ENCODE measurements at places on chromosomes 16 and 17.
A peak's percentile ranks its signal among the peaks of the same experiment; 100 is the strongest.

- no peak for DNase-seq
Observed at GRCh38 chr16:63981639-63982038, 1140.2 kb downstream of the CDH11 start.

DNA sequence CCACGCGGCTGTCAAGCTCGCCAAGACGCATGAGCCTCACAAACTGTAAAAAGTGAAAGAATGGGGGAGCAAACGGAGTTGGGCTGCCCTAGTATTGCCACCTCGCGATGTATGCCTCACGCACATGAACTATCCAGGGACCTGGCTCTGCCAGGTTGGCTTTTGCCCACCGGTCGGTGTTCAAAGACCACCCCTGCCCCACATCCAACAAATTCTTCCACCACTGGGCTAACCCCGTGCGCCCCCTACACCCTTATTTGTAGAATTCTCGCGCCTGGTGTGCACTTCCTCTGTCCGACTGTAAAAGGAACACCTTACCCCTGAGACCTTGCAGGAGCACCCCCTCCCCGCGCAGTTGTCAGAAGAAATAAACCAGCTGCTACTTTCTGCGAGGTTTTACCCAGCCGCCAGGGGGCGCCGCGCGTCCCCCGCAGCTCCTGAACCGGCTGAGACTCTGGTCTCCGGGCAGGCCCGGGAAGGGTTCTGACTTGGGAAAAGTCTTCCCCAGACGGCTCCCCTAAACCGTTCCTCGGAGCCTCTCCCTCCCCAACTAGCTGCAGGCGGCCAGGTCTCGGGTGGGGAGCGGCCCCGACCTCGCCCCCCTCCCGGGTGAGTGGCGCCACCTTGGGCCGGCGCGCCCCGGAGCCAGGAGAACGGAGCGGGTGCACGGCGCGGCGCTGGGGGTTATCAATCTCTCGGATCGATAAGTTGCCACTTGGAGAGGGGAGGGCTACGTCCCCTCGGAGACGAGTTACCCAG is 1.7 kb upstream of the ZNF423 start:
- DNase-seq = peak; percentile 61

DNA sequence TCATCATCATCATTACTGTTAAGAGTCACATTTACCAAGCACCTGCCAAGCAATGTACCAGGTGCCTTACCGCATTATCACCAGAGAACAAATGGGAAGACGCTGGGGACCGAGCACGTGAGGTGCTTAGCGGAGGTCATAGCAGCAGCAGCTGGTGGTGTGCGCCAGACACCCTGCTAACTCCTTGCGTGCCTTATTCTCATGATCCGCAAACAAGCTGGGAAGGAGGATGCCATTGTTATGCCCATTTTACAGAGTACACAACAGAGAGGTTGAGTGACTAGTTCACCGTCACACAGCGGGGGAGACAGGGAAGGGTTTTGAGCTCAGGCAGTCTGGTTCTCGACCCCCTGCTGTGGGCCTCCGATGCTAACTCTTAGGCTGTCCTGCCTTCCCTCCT is 7.3 kb downstream of the ATP2A3 start:
- DNase-seq = no peak

DNA sequence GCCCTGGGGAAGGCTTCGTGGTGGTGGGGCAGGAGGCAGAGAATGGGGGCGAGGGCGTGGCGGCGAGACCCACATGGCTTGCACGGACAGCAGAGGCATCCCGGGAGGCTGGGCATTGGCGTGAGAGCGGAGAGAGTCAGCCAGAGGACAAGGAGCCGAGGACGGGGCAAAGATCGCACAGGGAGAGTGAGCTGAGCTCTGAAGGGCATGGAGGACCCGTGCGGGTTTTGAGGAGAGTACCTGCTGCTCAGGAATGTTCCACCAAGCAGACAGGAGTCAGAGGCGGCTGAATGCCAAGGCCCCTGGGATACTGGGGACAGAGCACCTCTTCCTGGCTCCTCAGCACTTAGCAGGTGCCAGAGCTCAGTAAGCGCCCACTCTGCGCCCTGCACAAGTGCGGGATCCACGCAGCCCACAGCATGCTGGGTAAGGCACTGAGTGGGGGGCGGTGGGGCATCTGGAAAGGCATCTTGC is 47.8 kb downstream of the ARHGAP27 start:
- no peak for DNase-seq

DNA sequence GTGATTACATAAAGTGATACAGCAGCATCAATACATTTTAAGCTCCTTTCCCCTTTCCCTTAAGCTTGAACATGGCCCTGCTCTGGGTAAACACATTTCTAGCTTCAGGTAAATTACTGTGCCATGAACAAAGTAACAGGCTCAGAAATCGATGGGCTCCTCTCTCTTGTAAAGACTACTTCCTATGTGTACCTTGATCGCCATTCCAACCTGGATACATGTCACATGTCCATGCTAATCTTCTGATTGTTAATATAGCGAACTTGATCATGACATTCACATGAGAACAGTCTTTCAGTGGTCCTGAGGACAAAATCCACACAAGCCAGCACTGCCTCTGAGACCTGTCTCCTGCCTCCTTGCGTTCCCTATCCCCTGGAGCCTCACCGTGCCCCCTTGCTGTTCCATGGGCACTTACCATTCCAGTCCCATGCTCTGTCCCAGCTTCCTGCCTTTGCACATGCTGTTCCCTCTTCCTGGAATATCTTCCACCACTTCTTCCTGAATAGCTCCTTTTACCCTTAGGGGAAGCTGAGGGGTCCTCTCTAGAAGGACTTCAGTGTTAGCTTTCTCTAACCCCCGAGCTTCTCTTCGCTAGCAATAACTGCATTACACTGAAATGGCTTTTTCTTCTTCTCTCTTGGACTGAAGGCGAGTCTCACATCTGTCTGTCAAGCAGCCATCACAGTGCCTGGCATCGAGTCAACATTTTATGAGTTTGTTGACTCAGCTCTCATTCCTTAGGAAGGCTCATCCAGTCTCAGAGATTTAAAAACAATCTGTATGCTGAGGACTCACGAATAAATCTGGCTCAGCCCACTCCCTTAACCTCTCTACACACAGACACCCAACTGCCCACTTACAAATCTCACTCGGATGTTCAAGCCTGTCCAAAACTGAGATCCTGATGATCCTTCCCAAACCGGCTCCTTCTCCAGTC is 93.3 kb downstream of the ASIC2 start:
- no peak for DNase-seq

GRCh38 chr17:57784226-57784895 is 39.3 kb upstream of the CCDC182 start:
- no peak for DNase-seq

DNA sequence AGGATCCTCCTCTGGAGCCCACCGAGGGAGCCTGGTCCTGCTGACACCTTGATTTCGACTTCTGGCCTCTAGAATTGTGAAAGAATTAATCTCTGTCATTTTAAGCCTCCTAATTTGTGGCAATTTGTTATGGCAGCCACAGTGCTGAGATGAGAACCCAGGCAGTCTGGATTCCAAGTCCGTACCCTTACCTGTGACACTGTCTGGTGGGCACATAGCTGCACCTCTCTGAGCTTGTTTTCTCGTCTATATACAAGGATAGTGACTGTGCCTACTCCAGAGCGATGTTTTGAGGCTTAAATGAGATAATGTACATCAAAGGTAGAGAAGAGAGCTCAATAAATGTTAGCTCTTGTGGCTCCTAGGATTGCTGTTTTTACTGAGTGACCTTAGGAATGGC is 128.4 kb upstream of the MPHOSPH6 start:
- DNase-seq = no peak

- DNase-seq = no peak
Observed at GRCh38 chr16:74770831-74771526, 3.6 kb downstream of the FA2H start.

DNA sequence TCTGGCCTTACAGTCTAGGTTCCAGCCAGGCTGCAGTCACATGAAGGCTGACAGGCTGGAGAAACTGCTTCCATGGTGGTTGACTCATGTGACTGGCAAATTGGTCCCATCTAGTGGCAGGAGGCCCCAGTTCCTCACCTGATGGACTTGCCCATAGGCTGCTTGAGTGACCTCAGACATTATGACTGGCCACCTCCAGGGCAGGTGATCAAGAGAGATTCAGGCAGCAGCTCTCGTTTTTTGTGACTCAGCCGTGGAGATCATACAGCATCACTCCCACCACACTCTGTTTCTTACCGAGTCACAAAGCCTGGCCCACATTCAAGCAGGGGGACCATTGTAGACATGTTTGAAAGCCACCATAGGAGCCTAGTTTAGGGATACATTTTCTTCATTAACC is 34.5 kb downstream of the SIAH1 start:
- DNase-seq = no peak

DNA sequence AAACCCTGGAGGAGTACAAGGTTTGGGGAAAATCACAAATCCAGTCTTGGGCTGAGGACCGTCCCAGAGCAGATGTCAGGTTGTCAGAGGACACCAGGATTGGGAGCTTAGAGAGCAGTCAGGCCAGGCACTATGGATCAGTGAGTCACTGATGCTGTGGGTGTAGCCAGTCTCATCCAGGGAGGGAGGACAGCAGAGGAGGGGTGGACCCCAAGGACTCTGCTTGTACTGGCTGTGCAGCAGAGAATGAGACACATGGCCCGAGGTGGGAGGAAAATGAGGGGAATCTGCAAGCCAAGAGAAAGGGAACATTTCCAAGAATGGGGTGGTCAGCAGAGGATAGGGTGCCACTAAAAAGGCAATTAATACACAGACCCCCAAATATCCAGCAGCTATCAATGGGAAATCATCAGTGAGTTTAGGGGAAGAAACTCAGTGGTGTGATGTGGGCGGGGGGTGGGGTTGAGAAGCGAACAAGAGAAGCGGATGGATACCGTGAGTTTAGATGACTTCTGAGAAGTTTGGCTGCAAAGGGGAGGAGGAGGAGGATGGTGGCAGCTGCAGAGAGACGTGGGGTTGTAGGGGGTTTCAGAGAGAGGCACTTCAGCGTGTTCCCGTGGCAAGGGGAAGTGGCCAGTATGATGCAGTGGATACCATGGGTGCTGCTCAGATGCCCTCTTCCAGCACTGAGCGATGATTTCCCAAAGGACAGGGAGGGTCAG is 43.9 kb downstream of the ARHGAP27 start:
- no peak for DNase-seq

- DNase-seq = no peak
Observed at GRCh38 chr17:66576473-66576872, 258.4 kb upstream of the CACNG5 start.

GRCh38 chr17:44386182-44386525 is 3.3 kb downstream of the ITGA2B start:
- no peak for DNase-seq

GRCh38 chr17:81419319-81419885 is 24.1 kb downstream of the BAHCC1 start:
- peak; percentile 92 for DNase-seq

DNA sequence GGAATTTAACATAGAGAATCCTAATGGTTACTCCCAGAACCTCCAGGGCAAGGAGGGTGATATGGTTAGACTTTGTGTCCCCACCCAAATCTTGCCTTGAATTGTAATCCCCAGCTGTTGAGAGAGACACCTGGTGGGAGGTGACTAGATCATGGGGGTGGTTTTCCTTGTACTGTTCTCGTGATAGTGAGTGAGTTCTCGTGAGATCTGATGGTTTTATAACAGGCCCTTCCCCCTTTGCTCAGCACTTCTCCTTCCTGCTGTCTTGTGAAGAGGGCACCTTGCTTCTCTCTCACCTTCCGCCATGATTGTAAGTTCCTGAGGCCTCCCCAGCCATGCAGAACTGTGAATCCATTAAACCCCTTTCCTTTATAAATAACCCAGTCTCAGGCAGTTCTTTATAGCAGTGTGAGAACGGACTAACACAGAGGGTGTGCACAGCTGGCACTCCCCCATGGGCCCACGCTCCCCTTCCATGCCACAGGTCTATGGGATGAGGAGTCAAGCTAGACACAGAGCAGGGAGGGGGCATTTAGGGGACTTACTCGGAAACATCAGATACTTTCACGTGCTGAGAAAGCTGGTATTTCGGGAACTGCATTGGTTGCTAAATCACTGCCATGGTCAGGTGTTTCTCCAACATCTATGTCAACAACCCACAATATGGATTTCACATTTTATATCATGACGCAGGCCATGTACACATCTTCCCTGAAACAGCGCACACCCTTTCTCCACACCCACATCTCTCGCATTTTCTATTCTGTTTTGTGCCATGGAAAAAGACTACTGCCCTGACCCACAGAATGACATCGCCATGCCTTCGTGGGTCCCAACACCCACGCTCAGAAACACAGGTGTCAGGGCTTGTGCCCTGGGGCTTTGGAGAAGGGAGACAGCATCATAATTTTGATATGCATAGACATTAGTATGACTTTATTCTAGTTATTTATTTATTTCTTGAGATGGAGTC is 199.1 kb upstream of the GSE1 start:
- no peak for DNase-seq

DNA sequence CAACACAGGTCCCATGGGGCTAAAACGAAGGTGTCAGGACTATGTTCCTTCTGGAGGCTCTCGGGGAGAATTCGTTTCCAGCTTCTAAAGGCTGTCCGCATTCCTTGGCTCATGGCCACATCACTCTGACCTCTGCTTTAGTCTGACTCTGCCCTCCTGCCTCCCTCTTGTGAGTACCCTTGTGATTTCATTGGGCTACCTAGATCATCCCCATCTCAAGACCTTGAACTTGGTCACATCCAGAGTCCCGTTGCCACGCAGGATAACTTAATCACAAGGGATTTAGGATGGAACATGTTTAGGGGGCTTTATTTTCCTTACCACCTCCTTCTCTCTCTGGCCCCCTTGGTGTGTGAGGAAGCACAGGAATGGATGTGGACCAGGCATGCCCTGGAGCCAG is 160.9 kb upstream of the PLCG2 start:
- DNase-seq = no peak

GRCh38 chr16:17607609-17608008 is 136.8 kb upstream of the XYLT1 start:
- no peak for DNase-seq

- no peak for DNase-seq
Observed at GRCh38 chr16:705431-706188, at the start of gene FBXL16. Gene FBXL16, minus strand, starts transcription at chr16:705801. Its CDS starts 8,396 bp downstream, at chr16:697405.

DNA sequence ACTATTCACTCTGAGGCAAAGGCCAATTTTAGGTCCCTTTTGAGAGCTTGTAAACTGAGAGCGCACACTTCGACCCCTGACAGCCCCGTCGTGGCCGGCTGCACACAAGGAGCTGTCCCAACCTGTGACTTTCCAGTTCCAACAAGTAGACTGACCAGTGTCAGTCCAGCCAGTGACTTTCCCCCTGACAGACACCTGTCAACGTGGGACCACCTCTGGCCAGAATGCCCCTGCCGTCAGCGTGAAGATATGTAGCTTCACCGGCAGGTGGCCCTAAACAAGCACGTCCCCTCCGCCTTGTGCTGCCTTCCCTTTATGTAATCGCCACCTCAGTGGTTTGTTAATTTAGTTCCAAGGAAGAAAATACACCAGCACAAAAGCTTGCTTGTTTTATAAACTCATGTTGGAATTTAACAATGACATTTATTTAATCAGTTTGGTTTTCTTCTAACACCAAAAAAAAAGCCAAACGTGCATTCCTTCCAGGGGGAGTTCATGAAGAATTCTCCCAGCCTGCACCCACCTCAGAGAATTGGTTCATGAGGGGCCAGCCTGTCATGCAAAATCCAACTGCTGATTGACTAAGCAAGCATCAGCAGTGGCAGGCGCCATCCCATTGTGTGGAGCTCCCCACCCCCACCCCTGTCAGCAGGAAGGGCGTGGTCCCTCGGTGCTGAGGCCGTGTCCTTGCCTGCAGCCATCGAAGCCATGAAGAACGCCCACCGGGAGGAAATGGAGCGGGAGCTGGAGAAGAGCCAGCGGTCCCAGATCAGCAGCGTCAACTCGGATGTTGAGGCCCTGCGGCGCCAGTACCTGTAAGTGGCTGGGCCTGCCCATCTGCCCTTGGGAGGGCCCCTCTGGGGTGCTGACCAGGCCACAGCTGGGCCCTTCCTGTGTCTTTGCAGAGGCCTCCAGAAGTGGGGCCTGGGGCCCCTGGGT is 33.9 kb downstream of the PLD6 start:
- peak; percentile 66 for DNase-seq

GRCh38 chr17:77247609-77248008 is 106.8 kb downstream of the SEC14L1 start:
- DNase-seq = no peak

All from left ventricle myocardium inferior (tissue), 1 donor.